T1000 (cell line): ENCODE measurements at places on chromosomes 16 and 17.

GRCh38 chr17:81514739-81515529 is 2.3 kb upstream of the ACTG1 start:
- DNase-seq, result no peak

DNA sequence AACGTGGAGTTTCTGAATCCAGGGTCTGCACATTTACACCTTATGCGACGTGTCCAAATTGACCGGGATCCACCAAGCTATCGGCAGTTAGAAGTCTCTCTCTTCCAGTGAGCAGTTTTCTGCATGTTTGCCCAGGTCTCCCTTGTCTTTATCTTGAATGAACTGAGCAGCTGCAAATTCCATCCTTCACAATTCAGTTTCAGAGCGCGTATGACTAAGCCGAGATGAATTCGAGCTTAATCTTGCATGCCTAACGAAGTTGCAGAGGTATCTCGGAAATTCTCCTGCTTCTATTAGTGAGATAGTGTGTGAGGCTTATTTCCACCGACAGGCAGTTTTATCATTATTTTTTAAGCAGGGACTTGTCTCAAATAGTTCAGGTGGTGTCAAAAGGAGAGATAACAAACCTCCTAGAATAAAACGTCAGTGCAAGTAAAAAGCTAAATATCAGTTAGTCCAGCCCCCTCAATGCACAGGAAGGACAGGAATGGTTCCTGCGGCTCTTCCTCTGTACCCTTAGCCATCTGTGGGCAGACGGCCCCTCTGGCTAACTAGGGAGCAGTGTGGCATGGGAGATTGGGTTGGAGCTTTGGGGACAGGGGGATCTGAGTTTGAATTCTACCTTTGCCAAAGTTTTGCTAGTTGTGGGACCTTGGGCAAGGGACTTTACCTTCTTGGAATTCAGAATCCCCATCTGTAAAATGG is 93.0 kb upstream of the GPR139 start:
- DNase-seq, result no peak

- DNase-seq, result no peak
Measured at GRCh38 chr17:77146246-77146632, 5.5 kb downstream of the SEC14L1 start.

GRCh38 chr17:32882734-32883133 is 5.8 kb upstream of the MYO1D start:
- DNase-seq, result no peak

DNA sequence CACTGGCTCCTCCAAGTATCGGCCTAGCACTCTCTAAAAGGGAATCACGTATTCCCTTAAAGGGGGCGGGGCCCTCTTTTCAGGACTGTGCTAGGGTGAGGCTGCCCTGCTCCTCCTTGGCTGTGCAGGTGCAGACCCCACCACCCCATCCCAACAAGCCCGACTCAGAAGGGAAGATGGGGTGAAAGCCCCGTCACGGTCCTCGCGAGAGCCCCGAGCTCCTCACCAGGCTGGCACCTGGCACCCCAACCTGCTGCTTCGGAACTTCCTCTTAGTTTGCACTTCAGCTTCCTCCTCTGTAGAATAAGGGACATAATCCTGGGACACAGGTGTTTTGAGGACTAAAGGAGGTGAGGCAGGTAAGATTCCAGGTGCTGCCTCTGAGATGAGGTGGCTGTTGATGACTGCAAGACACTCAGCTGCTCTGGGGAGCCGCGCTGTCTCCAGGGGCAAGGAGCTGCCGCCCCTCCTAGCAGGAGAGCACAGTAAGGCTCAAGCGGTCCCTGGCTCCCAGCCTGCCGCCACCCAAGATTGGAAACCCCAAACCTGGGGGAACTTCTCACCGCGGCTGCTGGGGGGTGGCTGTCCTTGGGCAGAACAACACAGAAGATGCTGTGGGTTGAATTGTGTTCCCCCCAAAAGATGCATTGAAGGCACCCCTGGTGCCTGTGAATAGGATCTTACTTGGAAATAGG is 88.8 kb downstream of the MGAT5B start:
- no peak for DNase-seq

GRCh38 chr17:9024497-9024896 is 3.2 kb downstream of the NTN1 start:
- no peak for DNase-seq
